ENCODE measurements at places on chromosomes 3 and 15. TPM values are rescaled to one million over a fixed set of nuclear protein-coding genes. Genes with fewer than 3 reads are reported as not detected.

THRB gene
- not detected for total RNA-seq

DNA sequence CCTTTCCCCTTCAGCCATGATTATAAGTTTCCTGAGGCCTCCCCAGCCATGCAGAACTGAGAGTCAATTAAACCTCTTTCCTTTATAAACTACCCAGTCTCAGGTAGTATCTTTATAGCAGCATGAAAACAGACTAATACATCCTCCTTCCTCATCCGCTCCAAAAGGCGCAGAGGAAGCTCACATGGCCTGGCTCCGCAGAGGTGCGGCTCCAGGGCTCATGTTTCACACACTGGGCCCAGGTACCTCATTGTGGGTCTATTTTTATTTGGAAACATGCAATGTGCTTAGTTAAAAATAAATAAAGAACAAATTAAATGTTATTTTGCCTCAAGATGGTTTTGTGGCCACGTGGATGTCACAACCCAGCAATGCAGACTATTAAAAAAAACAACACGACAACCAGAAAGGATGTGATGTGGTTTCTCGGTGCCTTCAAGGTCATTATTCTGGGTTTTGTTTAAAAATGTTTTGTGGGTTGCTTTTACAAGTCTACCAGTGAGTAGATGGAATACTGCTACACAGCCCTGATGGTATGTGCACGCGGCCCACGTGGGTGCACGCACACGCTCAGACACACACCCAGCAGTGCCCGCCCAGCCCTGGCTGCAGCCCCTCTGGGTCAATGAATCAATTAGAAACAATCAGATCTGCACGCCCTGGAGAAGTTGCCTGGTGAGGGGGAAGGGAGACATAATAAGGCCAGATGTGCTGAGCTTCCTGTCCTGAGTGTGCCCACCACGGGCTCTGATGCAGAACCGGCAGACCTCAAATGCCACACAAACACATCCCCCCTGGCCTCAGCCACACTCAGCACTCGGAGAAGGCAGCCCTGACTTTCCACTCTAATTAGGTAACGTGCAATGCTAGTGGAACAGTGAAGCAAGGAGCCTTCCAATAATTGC, 140.1 kb downstream of the ADAMTS17 start:
- DNase-seq: peak; percentile 83

DNA sequence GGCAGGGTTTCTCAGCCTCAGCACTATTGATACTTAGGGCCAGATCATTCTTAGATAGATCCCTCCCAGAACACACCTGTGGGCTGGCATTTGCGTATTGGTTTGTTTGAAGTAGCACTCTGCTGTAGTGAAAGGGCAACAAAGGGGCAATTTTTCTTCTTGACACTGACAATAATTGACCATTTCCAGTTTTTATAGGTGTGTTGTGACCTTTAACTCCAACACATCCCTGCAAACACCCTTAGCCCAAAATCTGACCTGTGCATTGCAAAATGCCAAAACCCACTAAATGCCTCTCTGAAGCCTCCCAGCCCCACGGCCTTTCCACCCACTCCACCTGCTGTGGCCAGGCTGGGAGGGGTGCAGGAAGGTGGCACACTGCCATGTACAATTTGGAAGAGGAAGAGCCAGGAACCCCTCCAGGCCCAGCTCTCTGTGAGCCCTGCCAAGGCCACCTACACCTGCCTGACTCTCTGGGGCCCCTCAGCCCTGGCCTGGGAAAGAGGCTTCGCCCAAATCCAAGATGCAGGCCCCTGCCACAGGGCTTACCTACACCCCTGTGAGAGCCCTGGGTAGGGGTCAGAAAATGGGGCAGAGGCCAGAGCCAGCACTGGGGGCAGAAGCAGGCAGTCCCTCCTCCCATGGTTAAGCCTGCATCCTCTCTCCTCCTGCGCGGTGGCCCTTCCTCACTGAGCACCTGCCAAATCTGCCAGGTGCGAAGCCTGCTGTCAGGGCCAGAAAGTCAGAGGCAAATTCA, 9.6 kb upstream of the CYP11A1 start:
- DNase-seq: no peak

DNA sequence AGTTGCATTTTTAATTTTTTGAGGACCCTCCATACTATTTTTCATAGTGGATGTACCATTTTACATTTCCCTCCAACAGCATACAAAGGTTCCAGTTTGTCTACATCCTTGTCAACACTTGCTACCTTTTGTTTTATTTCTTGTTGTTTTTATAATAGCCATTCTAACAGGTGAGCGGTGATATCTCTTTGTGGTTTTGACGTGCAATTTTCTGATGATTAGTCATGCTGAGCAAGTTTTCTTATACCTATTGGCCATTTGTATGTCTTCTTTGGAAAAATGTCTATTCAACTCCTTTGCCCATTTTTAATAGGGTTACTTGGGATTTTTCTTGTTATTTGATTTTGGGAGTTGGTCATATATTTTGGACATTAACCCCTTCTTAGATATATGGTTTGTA, 187.0 kb downstream of the CDIN1 start:
- DNase-seq: no peak

DNA sequence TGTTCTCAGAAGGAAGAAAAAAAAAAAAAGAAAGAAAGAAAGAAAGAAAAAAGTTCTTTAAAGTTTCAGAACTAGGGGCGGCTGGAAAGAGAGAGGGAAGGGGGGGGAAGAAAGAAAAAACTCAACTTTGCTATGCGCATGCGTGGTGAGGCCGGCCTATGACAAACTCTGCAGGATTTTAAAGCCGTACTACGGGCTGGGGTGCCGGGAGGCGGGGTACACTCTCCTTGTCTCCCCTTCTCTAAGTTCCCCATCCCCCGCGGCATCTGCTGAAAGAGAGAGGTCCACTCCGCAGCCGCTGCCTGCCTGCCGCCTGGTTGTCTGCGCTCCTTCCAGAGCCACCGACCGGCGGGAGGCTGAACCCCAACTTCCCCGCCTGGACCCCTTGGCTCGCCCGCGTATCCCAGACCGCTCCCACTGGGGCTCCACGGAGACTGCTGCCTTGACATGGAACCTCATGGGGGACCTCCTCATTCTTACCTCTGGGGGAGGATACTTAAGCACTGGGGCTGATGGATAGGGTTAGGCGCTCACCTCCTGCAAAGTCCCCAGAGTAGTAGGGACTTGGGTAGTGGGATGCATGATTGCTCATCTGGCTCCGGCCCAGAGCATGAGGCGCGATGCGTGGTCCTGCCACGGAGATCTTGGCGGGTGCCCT, 1.4 kb upstream of the WNT5A start:
- DNase-seq: peak; percentile 77

Measured in OCI-LY7 (cell line).